ENCODE measurements at places on chromosomes 2 and 18.
A peak's percentile ranks its signal among the peaks of the same experiment; 100 is the strongest.

GRCh38 chr18:76621226-76621625 lies 126.2 kb upstream of the ZNF516 start:
- DNase-seq, result no peak

DNA sequence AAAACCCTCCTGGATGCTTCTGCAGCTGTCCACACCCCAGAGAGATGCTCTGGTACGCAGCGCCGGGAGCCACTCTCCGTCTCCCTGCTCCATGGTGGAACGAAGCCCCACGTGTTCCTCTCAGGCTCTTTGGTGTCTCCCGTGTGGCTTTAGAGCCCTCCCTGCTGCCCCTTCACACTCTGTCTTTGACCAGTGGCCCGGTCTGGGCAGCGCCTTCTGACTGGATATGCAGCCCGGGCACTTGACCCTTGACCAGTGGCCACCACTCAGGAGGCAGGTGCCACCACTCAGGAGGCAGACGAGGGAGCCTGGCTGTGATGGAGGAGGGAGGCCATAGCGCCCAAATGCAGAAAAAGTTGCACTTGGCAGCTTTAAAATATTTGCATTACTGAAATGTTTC lies 214.5 kb upstream of the SALL3 start:
- DNase-seq, result no peak

DNA sequence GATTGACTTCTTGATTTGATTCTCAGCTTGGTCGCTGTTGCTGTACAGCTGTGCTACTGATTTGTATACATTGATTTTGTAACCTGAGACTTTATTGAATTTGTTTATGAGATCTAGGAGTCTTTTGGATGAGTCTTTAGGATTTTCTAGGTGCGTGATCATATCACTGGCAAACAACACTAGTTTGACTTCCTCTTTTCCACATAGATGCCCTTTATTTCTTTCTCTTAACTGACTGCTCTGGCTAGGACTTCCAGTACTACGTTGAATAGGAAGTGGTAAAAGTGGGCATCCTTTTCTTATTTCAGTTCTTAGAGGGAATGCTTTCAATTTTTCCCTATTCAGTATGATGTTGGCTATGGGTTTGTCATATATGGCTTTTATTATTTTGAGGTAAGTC lies 101.3 kb downstream of the OSBPL1A start:
- no peak for DNase-seq

DNA sequence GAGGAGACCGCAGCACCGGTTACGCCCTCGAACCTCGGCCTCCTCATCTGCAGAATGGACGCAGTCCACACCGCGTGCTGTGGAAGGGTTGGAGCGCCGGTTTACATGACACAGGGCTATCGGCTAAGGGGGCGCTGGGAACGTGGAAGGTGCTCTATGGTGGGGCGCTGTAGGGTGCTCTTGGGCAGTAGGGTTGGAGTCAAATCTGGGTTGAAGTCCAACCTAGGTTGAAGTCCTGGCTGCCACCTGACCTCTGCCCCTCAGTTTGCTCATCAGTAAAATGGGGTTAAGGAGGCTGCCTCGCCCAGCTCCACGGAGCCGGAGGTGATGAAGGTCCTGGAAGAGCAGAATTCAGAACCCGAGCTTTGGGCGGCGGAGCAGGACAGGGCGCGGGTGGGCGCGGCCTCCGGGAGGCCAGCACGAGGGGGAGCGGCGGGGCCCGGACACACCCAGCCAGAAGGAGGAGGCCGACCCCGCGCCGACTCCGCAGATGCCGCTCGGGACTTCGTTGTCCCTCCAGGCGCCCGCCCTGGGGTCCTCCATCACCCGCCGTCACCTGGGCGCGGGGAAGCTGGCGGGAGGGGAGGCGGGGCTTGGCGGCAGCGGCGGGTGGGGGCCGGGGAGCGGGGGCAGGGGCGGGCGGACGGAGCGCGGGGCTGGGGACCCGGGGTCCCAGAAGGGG lies 558 bp upstream of the GAREM2 start:
- DNase-seq, result no peak

GRCh38 chr2:191115391-191115790 lies 35.4 kb downstream of the STAT4 start:
- peak; percentile 36 for DNase-seq

DNA sequence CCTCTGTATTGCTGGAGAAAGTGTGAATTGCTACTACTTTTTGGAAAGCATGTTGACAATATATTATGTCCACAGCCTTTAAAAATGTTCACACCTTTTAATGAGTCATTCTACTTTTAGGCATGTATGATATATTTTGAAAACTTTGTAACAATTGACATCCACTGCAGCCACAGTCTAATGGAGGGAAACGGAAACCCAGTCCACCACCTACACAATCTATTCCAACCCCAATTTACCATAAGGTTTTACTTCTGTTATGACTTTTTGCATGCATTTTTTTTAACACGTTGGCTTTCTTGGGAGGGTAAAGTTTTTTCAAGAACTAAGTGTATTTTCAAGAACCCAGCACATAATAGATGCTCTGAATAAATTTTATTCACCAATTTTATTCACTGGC lies 38.5 kb upstream of the ATP8B1 start:
- no peak for DNase-seq

DNA sequence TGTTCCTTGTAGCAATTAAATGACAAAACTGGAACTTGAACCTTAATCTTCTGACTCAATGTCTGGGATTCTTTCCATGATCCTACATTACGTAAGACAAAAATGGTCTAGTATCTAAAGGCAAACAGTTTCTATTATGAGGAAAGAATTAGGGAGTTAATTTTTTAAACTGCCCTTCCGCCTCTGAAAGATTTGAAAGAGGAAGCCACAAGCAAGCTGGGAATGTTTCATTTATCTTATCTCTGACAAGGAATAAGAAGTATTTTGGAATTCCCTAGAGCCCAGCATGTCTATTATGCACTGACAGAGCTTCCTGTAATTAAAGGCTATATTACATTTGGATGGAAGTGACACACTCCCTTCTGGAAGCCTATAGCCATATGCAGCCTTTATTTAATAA lies 558.8 kb upstream of the CDH2 start:
- no peak for DNase-seq

GRCh38 chr2:64137567-64137966 lies 6.7 kb downstream of the PELI1 start:
- no peak for DNase-seq

- no peak for DNase-seq
These were observed 444.5 kb downstream of the CMPK2 start for GRCh38 chr2:6421138-6421730.
